ENCODE measurements at places on chromosomes 4 and X.
A peak's percentile ranks its signal among the peaks of the same experiment; 100 is the strongest.

DNA sequence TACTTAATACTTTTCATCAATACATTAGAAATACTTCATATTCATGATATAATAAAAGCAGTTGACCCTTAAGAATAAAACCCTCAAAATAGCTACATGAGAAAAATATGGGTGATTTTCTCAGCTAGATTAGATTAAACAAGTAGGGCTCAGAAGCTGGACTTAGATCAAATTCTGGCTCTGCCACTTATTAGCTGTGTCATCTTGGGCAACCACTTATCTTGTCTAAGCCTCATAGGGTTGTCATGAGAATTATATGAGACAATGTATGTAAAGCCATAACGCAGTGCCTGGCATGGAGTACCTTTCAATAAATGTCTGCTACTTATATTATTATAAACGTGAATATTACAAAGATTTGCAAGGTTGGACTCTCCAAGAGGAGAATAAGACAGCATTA is 84.3 kb upstream of the PGRMC2 start:
- no peak for DNase-seq

GRCh38 chrX:100931218-100931924 is 2.7 kb upstream of the XKRX start:
- no peak for DNase-seq

DNA sequence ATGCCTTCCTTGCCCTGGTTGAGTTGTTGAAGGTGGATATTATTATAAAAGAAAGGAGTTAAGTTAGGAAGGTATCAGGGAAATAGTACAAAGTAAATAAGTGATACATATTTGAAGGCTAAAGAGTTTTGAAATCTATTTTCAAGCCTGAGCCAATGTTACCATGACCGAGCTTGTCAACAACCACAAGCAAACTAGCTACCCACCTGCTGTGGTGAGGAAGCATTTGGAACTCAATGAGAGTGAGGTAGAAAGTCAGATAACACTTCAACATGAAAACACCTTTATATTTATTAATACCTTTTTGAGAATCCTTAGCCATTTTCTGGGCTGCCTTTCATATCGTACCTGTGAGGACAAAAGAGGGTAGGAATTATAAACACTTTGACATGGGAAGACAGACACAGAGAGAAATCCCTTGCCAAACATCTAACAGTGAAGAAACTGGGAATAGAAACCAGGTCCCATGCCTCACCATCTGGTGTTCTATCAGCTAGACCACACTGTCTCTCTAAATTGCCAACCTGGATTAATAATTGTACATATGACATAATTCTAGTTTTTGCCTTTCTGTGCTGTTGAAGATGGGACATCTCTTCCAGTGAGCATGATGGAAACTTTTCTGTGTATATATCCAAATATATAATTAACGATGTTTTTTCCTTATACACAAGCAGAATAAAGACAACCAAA is 606.4 kb upstream of the NR3C2 start:
- no peak for DNase-seq

DNA sequence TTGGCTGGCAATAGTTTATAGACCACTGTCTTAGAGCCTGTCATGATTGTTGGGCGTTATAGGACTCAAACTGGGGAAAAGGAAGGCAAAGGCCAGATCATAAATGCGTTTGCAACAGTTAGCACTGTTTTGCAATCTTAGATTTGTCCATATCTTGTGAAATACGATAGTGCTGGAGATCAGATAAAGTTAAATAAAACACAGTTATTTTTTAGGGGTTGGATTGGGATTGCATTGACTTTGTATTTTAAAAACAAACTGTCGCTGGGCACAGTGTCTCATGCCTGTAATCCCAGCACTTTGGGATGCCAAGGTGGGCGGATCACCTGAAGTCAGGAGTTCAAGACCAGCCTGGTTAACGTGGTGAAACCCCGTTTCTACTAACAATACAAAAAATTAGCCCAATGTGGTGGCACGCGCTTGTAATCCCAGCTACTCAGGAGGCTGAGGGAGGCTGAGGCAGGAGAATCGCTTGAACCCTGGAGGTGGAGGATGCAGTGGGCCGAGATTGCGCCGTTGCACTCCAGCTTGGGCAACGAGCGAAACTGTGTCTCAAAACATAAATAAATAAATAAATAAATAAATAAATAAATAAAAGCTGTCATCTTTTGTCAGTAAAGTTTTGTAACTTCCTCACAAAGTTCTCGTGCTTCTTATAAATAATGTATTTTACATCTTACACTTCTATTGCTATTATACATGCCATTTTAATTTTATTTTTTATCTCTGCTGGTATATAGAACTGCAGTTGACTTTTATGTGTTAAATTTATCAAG is 117.2 kb downstream of the KDM6A start:
- DNase-seq: no peak

- no peak for DNase-seq
These were observed 33.4 kb upstream of the SRD5A3 start for GRCh38 chr4:55312489-55313101.

GRCh38 chrX:150635952-150636351 is 57.2 kb upstream of the MTMR1 start:
- no peak for DNase-seq

DNA sequence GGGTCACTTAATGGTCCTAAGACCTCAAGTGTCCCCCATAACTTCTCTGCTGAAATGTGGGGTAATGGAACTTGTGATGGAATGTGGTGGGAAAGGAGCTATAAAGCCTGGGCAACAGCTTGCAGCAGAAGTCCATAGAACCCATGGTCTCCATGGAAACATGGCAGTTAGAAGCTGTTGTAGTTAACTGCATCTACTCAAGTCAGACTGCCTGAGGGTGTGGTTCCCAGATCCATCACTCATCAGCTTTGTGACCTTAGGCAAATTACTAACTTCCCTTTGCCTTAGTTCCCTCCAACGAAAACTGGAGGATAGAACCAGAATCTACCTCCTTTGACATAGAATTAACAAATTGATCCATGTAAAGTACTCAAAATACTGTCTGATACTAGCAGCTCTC is 113.0 kb downstream of the SPATA18 start:
- no peak for DNase-seq

DNA sequence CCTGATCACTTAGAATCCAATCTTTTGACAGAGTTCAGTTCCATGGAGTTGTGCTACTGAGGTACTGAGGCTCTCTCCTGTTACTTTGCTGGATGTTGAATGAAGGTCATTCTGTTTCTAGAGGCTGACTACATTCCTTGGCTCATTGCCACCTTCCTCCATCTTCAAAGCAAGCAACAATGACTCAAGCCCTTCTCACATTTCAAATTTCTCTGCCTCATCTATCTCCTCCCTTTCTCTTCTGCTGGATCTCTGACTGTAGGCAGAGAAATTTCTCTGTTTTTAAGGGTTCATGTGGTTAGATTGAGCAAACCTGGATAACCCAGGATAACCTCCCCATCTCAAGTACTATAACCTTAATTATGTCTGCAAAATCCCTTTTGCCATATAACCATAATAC is 775.4 kb downstream of the STPG2 start:
- peak; percentile 52 for DNase-seq

DNA sequence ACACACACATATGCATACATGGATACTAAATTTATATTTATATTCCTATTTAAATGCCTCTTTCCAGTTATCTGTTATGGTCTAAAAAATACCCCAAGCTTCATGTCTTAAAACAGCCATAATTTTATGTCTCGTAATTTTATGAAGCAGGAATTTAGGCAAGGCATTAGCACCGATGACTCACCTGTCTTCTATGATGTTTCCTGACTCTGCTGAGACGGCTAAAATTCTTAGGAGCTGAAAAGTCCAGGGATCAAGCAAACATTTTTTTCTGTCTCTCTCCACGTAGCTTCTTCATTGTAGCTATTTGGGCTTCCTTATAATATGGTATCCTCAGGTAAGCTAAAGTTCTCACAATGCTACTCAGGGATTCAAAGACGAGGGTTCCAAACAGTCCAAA is 930.3 kb downstream of the STIM2 start:
- peak; percentile 45 for DNase-seq

DNA sequence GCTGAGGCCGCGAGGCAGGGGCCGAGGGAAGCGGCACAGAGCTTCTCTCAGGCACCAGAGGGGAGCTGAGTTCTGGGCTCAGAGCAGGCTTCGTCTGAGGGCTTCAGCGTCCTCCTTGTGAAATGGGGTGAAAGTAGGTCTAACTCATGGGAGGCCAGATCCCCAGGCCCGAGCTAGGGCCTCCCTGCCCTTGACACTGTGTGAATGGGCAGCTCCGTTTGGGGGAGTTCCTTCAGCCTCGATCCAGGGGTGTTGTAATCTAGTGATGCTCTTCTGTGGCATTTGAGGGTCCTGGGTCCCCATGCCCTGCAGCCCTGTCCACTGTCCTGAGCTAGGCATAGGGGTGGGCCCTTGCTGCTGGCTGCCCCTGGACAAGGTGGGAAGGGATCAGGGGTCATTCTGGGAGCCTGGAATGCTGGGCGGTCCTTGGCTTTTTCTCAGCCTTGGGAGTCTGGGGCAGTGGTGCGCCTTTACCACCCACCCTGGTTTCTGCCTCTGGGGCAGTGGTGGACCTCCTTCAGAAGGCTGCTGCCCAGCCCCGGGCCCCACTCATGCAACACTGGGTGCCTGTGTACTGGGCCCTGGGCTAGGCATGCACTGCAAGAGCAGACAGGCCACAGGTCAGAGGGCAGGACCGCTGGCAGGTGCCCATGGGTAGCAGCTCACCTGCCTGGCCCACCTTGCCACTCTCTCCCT is 4.1 kb downstream of the SH3BP2 start:
- DNase-seq: no peak

- no peak for DNase-seq
These were observed 57.4 kb downstream of the VEGFC start for GRCh38 chr4:176735300-176735699.
